Ureter (tissue), 1 donor: ENCODE measurements at places on chromosomes 7 and 10. TPM values are rescaled to one million over a fixed set of nuclear protein-coding genes. Genes with fewer than 3 reads are reported as not detected.

The IFIT1B gene
- not detected for total RNA-seq

The CNPY1 gene
- total RNA-seq: not detected

The IKZF1 gene
- total RNA-seq: 15.2 TPM

The GPER1 gene
- 3.4 TPM for total RNA-seq

The EVX1 gene
- 5.6 TPM for total RNA-seq

The MAT1A gene
- 0.75 TPM for total RNA-seq

The ASB13 gene
- total RNA-seq: 33.8 TPM

The ZNF655 gene
- 96.5 TPM for total RNA-seq

The OR6B1 gene
- not detected for total RNA-seq

The CCNJ gene
- total RNA-seq: 7.2 TPM

The OR2A7 gene
- 10.8 TPM for total RNA-seq

The ODAD2 gene
- 0.86 TPM for total RNA-seq

The LLCFC1 gene
- total RNA-seq: not detected

The ZNF365 gene
- 0.21 TPM for total RNA-seq

The A1CF gene
- total RNA-seq: not detected

The CLCN1 gene
- 0.31 TPM for total RNA-seq

The LRRN3 gene
- 1.2 TPM for total RNA-seq

The TBL2 gene
- total RNA-seq: 33.0 TPM

The ATP6V0A4 gene
- total RNA-seq: 1.2 TPM
